Immature natural killer cell (primary cell): ENCODE measurements at places on chromosomes 4 and X. TPM values are rescaled to one million over a fixed set of nuclear protein-coding genes. Genes with fewer than 3 reads are reported as not detected.

- no peak for DNase-seq
Measured at GRCh38 chr4:83251447-83251830, 33.2 kb downstream of the COQ2 start.

GRCh38 chrX:66012094-66012534 lies 27.8 kb downstream of the VSIG4 start:
- DNase-seq = peak; percentile 51

GRCh38 chrX:103861200-103861599 lies 29.1 kb upstream of the RAB9B start:
- DNase-seq = no peak

GRCh38 chr4:169283114-169283509 lies 12.4 kb upstream of the SH3RF1 start:
- DNase-seq = no peak

- no peak for DNase-seq
Measured at GRCh38 chr4:172546782-172547181, 621.8 kb upstream of the GALNT7 start.

DNA sequence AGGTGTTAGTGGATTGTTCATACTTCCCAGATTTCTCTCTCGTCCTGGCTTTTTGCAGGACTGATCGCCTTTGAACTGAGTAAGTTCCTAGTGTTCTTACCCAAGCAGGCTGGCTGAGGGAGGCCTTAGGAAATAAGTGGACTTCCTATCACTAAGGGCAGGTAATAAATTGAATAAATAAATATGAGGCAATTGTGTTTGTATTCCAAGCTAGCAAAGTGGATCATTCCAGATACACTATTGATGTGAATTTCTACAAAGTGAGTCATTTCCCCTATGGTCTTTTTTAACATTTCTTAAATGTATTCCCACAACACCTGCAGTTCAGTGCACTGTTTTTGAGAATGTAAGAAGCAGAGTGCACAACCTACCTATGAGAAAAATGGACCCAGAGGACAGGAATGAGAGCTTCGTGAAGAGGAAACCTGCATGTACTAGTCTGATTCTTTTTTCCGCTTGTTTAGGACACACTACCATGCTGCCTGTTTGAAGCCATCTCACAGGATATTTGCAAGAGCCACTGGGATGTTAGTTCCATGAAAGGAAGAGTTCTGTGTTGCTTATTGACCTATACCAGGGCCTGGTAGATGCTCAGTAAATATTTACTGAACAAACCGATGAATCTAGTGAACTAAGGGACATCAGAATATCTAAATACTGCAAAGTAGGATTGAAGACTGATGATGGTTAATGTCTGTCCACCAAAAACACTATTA lies 29.0 kb upstream of the SMAD1 start:
- no peak for DNase-seq

GRCh38 chr4:24382381-24382780 lies 202.0 kb downstream of the DHX15 start:
- DNase-seq = no peak

- no peak for DNase-seq
Measured at GRCh38 chrX:34300871-34301270, 168.8 kb upstream of the FAM47A start.

DNA sequence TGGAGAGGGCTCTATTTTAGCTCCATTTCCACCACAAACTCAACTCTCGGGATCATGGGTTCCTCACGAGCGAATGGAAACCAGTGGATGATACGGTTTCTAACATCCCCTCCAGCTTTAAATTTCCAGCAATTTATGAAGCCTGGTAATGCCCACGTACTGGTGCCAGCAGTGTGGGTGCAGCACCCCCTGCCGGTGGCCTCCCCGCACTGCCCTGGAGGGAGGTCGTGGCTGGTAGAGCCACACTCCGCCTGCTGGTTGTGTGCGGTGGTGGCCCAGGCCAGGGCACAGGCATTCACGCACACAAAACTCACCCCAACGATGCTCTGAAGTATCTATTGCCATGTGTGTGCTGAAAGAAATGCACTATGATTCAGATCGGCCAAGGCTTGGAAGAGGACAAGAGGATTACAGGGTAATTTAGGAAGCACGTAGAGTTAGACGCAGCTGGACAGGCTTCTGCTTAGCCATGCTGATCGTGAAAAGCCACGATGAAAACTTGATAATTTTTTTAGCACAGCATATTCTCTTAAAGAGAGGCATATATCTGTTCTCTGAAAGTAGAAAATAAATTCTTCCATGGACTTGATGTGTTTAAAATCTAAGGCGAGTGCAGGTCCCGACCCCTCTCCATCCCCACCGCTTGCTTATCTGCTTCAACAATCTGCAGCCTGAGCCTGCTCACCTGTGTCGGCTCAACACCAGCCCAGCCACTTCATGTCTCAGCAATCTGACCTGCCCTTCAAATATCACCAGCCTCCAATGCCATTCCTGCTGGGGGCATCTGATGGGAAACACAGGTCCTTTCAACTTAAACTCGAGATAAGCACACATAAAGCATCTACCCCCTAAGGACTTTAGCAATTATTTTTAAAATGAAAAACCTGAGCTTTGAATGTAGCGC lies 59.1 kb downstream of the SCD5 start:
- peak; percentile 30 for DNase-seq

DNA sequence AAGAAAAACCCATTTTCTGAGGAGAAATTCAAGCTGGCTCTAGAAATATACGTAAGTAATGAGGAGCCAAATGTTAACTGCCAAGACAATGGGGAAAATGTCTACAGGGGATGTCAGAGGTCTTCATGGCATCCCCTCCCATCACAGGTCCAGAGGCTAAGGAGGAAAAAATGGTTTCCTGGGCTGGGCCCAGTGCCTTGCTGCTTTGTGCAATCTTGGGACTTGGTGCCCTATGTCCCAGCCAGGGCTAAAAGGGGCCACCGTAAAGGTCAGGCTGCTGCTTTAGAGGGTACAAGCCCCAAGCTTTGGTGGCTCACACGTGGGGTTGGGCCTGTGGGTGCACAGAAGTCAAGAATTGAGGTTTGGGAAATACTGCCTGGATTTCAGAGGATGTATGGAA lies 17.2 kb upstream of the IGFBP7 start:
- no peak for DNase-seq

DNA sequence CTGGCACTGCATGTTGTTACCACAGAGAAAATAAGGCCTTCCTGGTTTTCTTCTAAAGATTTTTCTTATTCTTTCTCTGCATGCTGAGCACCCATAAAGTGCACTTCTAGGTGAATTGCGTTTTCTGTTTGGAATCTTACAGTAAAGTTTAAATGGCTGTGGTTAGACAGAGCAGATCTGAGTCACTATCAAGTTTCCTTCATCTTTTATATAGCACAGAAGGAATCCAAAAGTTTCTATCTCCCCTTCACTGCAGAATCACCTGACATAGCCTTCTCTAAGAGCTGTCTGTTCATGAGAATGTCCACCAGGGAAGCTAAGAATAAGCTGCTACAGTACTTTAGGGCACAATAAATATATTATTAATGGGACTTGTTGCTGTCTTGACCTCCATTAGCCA lies 455.5 kb upstream of the FAM241A start:
- no peak for DNase-seq

DNA sequence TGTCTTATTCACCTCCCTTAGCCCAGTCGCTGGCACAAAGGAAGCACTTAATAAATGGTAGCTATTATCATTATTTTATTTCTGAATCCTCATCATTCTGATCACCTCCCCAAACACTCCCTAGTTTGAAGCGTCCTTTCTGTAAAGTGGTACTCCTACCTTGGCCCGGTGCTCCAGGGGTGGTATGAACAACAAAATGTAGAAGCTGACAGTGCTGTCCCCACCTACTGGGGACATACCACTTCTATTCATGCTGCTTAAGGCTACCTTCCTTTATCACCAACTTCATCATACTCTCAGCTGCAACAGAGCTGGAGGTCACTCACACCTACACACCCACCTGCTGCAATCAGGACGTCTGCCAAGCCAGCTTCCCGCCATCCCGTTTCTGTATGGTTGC lies 40.8 kb upstream of the APLN start:
- no peak for DNase-seq

DNA sequence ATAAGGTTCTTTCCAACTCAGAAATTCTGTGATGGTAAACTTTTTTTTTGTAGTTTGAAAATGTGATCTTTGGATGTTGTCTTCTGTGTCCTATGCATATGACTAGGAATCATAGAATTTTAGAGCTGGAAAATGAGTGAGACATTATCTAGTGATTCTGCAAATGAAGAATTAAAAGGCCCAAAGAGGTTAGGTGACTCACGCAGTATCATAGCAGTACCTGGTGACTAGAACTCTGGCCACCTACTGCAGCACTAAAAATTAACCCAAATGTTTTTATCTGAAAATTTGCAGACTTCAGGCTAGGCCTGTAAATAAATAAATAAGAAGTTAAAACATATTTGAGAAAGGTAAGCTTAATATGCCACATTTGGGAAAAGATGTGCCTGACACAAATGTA lies 52.8 kb downstream of the NFKB1 start:
- no peak for DNase-seq

DNA sequence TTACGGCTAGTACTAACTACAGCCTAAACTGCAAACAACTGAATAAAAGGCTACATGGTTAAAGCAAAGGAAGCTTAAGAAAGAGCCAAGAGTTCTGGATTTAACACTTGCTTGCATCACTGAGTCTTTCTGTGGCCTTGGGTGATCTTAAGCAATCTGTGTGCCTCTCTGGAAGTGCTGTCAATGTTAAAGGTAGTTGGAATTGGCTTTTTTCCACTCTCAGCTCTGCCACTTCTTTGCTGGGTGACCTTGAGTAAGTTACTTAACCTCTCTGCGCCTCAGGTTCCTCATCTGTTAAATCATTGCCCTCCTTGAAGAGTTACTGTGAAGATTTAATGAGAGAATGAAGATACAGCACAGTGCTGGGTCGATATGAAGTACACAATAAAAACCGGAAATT lies 15.7 kb downstream of the SLC2A9 start:
- no peak for DNase-seq

DNA sequence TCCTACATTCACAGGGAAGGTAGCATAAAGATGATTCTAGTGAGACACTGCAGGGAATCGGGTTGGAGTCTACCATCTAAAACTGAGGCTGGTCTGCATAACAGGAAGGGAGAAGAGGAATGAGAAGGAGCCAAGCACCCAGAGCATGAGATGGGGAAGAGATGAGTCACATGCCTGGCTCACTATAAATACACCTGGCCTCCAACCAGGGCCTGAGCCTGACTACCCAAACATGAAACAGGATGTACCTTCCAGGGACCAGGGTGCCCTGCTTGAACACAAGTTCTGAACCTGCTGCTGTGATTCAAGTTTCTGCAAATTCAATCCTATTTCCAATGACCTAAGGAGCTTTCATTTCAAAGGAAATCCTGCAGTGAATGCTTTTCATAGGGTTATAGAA lies 24.9 kb downstream of the CD99L2 start:
- DNase-seq = no peak

DNA sequence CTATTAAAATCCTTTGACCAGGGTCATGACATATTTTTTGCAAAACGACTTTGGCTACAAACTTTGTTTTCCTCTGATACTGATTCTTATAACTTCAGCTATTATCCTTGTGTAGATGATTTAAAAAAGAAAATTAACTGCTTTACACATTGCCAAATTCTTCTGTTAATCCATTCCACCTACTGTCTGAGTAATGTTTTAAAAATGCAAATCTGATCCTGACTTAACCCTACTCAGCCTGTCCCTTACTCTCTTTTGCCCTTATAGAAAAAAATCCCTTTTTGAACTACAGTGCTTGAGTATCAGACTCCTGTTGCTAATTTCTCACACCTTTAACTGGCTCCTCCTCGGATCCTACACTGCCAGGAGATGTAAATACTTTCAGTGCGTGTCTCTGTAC lies 723.1 kb downstream of the ADGRL3 start:
- DNase-seq = no peak

- no peak for DNase-seq
Measured at GRCh38 chr4:122517345-122517744, 60.8 kb upstream of the IL2 start.

DNA sequence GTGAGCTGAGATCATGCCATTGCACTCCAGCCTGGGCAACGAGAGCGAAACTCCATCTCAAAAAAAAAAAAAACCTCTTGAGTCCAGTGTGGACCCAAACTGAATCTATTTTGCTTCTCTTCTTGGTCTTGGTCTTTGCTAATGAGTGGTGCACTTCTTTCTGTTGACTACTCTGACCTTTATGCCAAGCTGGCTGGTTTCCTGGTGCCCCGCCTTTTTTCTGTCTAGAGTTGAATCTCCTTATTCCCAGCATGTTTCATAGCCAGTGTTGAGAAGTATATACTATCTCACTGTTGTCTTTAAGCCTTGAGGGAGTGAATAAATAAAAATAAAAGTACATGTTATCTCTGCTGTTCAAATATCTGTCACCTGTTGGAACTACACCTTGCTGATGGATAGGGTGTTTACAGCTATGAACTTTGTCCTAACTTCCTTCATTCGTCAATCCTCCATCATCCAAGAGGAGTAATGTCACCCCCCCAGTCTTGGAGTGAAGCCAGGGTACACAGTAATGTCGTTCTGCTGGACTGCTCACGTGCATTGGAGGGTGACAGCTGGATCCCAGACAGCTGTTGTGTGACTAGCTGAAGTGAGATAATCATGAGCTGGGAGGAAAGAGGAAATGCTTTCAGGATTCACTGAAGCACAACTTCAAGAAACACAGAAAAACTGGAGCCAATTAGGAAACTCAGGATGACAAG lies 99.3 kb upstream of the PRKG2 start:
- DNase-seq = no peak

DNA sequence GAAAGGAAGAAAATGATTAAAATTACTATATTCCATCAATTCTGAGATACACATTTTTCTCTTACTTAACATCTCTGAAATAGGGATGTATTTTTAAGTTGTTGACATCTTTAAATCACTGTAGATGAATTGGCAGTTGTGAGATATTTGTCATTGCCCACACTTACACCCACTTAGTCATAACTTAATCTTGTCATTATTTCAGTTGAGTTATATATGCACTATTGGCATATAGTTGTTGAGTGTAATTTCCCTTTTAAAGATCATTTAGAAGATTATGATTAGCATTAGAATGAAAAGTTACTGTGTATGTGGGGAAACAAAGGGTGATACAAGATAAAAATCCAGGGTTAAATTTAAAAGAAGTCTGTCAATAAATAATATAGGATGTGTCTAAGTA lies 2.2 kb downstream of the AIMP1 start:
- no peak for DNase-seq

GRCh38 chr4:153566631-153567150 lies 100.5 kb downstream of the TMEM131L start:
- DNase-seq = no peak

GRCh38 chr4:170256807-170257206 lies 167.1 kb upstream of the AADAT start:
- DNase-seq = no peak

Gene MEPE
- polyA plus RNA-seq = not detected

Gene ERCC6L
- 0.68 TPM for polyA plus RNA-seq

Gene RBMXL3
- polyA plus RNA-seq = not detected

Gene NLRP2B
- not detected for polyA plus RNA-seq

Gene FGF13
- not detected for polyA plus RNA-seq

Gene ERAS
- not detected for polyA plus RNA-seq

Gene PAGE4
- polyA plus RNA-seq = not detected

Gene DNAAF6
- polyA plus RNA-seq = not detected

Gene GABRQ
- not detected for polyA plus RNA-seq

Gene MAGEB2
- polyA plus RNA-seq = not detected

Gene GPM6B
- polyA plus RNA-seq = 1.4 TPM

Gene EPGN
- polyA plus RNA-seq = not detected

Gene USP38
- polyA plus RNA-seq = 31.5 TPM

Gene STBD1
- polyA plus RNA-seq = 0.91 TPM

Gene CCNQ
- 38.4 TPM for polyA plus RNA-seq

Gene JAKMIP1
- polyA plus RNA-seq = 1.2 TPM

Gene SUPT20HL1
- not detected for polyA plus RNA-seq

Gene F8A2
- polyA plus RNA-seq = not detected
